ENCODE measurements at places on chromosomes 6 and 20. TPM values are rescaled to one million over a fixed set of nuclear protein-coding genes. Genes with fewer than 3 reads are reported as not detected.
A peak's percentile ranks its signal among the peaks of the same experiment; 100 is the strongest.

GNL1 gene
- 7.9 TPM for total RNA-seq

DLL1 gene
- 22.0 TPM for total RNA-seq

TRAPPC3L gene
- not detected for total RNA-seq

INSM1 gene
- not detected for total RNA-seq

PRIM2 gene
- 4.3 TPM for total RNA-seq

SOX18 gene
- total RNA-seq = 17.2 TPM

HSD17B8 gene
- total RNA-seq = 31.4 TPM

C6orf132 gene
- total RNA-seq = 2.8 TPM

CUL9 gene
- 16.8 TPM for total RNA-seq

MCCD1 gene
- not detected for total RNA-seq

RCAN2 gene
- total RNA-seq = 96.5 TPM

DNA sequence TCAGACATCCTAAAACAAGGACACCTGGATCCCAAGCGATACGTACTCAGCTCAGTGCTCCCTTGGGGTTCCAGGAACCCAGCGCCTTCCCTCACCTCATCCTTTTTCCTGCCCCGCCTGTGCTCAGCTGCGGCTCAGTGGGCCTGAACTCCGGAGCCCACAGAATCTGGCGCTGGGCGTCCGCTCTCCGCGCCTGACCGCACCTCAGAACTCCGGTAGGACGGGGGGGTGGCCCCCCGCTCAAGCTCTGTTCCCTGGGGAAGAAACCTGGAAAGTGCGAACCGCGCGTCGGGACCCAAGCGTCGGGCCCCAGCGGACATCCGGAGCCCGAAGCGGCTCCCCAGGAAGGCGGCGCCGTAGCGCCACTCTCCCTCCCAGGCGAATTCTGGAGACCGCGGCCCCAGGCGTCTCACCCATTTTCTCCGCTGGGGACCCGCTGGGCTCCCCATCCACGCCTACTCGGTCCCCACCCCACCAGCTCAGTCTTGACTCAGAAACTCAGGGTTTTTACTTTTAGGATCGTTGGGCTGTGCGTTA is 336 bp upstream of the LY6G5C start:
- no peak for DNase-seq

- no peak for DNase-seq
These were observed 206.0 kb upstream of the MARCKS start for GRCh38 chr6:113651120-113651519.

DNA sequence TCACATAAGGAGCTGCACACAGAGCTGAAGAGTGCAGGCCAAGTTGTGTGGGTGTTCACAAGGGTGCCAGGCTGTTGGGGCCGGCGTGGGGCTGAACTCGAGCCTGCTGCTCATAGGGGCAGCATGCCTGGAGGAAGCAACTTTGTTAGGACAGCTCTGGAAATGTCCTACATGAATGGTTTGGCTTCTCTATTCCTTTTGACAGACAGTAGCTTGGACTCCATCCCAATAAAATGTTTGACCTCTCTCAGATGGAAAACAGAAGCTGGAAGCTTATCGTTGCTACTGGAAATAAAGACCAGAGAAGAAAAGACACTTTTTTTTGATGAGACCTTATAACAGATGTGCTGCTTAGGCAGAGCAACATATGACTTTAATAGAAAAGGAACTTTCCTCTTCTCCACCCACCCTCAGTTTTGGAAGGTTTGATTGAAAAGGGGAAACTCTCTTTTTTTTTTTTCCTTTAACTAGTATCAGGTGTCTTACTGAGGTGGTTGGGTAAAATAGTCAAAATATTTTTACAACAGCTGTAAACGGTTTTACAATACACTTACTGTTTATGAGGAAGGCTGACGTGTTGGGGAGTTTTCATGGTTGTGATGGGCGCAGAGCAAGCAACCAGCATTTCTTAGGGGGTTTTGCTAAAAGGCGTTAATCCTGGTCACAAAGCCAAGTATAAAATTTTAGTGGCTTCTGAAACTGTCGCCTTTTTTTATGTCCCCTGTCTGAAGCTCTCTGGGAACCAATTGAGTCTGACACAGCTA is 80.7 kb upstream of the EEF1E1 start:
- DNase-seq = no peak

DNA sequence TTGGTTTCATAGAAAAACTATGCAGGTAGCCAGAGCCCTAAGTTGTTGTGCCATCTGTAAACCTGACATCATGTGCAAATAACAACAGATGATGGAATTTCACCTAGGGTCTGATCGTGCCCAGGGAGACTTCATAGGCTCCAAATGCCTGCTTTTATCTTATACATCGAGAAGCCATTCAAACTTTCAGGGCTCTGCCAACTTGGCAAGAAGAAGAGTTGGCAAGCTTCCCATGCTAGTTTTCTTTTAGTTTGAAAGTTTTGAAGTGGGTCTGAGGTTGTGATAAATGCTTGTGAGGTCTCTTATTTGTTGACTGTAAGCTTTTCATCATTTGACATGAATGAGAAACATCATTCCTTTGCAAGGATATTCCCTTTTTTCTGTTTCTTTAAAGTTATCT is 175.4 kb upstream of the FLRT3 start:
- no peak for DNase-seq

DNA sequence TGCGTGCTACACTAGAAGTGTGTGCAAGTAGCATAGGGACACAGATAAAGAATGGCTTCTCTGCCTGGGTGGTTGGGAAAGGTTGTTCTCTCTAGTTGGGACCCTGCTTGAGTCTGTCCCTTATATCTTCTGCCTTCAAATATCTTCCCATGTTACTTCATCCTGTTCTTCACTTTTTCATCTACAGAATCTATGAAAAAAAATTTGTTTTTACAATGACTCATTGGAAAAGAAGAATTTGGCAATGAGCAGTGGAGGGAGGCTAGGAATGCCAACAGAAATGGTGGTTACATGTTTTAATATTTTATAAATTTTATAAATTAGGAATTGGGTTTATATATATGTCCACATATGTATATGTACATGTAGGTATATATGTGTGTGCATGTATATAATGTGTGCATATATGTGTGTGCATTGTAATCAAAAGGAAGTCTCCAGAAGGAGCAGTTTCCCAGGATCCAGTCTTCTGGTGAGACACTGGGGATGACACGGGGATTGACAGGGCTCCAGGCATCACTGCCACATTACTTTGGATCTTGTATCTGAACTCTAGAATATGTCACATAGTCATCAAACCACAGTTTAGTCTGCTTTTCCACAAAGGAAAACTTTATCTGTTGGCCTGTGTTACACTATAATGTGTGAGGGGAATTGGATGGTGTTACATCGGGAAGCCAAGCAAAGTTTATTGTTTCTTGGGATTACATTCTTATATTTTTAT is 75.3 kb upstream of the RIPOR2 start:
- DNase-seq = no peak

GRCh38 chr20:3085571-3086072 is 1.1 kb upstream of the AVP start:
- no peak for DNase-seq

DNA sequence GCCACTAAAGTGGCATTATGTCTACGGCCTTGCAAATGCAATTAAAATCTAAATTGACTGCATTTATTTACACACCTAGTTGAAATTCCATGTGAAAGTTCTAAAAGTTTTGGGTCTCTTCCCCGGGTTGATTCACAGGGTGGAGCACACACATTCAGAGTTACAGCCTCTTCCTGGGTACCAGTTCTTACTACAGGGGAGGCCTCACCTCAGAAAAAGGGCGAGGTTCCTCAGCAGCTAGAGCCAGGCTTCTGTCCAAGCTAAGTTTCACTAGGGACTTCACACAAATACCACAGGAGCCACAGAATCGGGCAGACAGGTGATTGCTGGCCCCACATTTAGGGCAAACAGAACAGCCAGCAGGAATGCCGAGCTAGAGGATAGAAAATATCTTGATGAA is 52.7 kb downstream of the DZANK1 start:
- no peak for DNase-seq

- no peak for DNase-seq
These were observed 68.5 kb downstream of the DNAH8 start for GRCh38 chr6:38783443-38784228.

DNA sequence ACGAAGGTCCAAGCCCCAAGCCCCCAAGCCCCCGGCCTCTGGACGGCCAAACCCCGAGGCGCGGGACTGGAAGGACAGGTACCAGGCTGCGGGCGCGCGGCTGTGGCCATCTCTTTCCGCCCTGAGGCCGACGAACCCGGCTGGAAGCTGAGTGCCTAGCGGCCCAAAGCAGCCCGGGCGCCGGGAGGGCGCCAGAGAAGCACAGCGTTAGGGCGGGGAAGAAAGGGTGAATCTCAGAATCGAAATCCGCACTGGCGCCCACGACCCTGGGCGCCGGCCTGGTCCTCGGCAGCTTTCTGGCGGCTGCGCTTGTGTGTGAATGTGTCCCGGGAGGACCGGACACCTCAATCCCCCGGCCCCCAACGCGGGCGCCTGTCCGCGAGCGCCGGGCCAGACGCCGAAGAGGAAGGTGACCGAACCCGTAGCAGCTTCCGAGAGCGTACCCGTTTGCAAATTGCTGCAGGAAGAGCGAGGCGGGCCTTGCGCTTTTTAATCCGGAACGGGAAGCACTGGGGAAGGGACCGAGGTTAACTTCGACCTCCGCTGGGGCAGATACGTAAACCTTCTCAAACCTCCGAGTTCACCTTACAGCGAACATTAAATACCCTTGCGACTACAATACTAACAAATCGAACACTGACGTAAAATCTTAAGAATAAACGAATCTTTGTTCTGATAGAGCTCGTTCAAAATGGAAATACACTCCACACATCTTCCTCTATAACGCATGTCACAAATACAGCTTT is 2.9 kb downstream of the NRN1 start:
- DNase-seq = no peak

GRCh38 chr6:158938220-158938619 is 61.8 kb downstream of the RSPH3 start:
- no peak for DNase-seq

DNA sequence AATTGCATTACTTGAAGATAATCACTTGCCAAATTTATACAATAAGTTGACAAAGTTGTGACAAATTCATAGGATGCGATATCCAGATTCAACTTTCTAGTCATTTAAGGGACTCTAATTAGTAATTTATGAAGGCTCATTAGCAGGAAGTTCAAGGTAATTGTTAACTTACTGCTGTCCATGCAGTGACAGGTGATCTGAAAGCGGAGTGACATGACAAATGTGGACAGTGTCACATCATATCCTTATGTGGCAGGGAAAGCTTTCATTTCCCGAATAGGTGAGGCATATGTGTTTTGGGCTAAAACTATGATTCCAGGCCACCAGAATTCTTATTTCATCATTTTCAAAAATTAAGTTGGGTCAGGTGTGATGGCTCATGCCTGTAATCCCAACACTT is 115.9 kb upstream of the BMP2 start:
- no peak for DNase-seq

DNA sequence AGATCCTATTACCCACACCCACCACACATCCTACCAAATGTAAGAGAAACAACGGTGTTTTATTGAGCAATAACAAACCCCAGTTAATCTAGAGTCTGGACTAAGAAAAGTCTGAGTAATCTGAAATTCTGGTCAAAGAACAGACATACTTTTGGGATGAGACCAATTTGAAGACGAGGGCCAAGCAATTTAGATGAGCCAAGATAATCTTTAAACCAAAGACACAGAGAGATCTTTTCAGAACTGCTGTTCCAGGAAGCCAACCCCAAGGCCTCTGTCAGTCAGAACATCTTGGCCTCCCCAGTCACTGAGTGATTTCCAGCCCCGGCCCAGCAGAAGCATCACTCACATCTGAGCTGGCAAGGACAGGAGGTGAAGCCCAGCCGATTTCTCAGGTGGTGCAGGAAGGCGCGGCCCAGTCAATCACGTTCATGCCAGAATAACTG is 118.5 kb upstream of the SYNDIG1 start:
- no peak for DNase-seq

GRCh38 chr20:32358883-32359632 is 927 bp downstream of the ASXL1 start:
- DNase-seq = peak; percentile 67

GRCh38 chr6:128827675-128828464 is 55.1 kb upstream of the LAMA2 start:
- no peak for DNase-seq

Data from right atrium auricular region (tissue), 2 donors.